NCI-H146 (cell line): ENCODE measurements at places on chromosomes 2 and 18.

- DNase-seq, result peak; percentile 63
These were observed 563.9 kb downstream of the DCC start for GRCh38 chr18:52903857-52904256.

DNA sequence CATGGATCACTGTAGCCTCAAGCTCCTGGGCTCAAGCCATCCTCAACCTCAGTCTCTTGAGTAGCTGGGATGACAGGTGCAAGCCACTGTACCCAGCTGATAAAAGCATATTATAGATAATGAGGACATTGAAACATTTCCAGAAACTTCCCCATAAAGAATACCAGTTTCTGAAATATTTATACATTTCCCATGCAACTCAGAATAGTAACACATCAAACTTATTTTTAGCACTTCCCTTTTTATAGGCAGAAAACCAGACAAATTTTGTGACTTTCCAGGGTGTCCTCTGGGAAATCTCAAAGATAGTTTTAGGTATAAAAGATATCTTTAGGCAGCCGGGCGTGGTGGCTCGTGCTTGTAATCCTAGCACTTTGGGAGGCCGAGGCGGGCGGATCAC, 25.1 kb upstream of the DPYSL5 start:
- no peak for DNase-seq

DNA sequence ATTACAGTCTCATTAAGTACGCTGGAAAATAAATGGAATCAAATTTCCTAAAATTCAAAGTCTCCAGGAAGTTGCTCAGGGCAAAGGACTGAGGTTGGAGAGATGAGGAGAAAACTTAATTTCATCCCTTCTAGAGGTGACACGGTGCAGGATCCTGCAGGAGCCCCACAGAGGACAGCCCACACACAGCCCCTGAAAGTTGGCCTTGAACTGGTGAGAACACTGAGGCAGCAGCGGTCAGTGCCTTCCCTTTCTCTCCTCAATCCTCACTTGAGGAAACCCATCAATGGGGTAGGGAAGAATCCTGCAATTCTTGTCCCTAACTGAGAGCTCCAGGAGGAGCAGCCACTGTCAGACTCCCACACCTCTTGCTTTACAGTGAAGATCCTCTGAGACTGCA, 37.5 kb downstream of the LOXHD1 start:
- DNase-seq, result no peak

DNA sequence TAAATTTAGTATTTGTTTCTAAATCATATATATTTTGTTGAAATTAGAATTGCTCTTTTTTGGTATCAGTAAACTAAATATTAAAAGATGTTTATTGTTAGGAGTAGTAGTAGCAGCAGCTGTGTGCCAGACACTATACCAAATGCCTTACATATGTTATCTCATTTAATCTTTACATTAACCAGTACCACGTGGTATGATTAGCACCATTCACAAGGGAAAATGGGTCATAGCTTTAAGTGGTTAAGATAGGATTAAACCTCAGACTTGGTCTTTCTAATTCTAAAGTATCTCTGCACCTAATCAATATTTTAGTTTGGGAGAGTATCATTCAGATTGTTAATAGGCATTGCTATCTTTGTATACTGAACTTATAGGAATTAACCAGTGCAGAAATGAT, 29.0 kb downstream of the PSMD14 start:
- no peak for DNase-seq

- no peak for DNase-seq
These were observed 921.2 kb upstream of the LRRTM1 start for GRCh38 chr2:81225756-81226155.

DNA sequence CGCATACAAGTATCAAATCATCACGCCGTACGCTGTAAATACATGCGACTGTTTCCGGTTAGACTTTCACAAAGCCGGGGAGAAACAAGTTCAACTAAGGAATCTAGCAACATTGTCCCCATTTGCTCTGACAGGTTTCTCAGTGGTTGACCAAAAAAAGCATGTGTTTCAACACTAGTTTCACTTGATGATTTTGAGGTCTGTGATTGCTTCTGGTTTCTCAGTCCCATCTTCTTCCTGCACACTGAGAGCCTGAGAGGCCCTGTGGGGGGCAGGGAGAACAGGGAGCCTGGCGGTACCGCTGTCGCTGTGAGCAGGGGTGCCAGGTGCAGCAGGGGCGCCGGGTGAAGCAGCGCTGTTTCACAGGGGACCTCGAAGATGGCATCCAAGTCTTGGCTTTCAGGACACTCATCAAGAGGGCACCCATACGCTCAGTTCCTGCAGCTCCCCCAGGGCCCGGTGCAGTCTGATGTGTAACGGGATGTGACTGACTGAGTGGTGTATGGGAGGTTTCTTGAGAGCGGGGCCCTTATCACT, 270.9 kb downstream of the TWIST2 start:
- no peak for DNase-seq
